ENCODE measurements at places on chromosomes 2 and 18. TPM values are rescaled to one million over a fixed set of nuclear protein-coding genes. Genes with fewer than 3 reads are reported as not detected.

- DNase-seq, result no peak
Observed at GRCh38 chr2:233163486-233164103, 87.9 kb upstream of the ATG16L1 start.

DNA sequence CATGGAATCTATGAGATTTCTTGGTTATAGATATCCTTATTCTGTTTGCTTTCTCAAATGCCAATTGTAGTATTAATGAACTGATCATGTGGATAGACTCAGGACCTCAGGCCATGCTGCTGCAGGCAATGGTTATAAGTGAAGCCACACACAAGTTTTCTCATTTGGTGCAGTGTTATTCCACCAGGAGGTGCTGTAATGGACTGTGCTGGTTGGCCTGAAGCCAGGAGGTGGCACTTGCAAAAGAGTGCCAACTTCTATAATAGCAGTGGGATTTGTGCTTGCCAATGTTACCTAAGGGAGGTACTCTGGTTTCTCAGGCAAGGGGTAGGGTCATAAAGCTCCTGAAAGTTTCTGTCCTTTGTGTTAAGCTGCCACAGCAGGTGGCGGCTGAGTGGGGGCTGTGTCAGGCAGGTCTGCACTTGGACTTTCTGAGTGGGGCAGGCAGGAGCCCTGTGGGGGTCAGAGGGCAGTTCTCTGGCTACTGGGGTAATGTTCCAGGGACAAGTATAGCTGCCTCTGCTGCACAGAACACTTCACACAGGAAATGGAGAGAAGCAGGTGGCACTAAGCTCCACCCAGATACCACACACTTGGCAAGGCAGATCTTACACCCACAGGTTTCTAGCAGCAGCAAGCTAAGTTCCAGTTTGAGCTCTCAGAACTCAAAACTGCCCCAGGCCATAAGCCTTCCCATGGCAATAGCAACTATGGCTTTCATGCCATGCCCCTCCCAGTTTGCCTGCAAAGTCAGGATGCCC is 352.6 kb upstream of the CWC22 start:
- DNase-seq, result peak; percentile 12

DNA sequence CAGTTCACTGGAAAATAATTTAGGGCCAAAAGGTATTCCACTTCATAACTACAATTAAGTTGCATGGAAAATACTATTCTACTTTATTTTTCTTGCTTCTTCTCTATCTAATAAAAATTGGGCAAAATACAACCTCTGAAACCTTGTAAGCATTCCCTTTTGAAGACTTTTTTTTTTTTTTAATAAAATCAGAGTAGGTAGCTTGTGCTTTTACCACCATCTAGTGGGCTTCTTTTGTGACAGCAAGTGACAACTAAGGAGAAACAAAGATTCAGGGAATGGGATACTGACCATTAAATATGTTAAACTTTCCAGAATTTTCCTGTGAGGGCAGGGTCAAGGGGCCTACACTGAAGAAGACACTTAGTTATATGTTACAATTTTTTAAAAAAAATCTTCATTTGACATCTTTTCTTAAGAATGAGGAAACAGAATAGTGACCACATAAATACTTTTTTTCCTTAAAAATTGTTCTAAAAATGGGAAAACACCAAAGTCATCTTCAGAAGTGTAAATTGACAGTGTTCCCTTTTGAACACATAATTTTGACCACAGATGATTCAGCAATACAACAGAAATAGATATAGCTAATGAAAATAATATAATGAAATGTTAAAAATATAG is 1183.2 kb upstream of the ACVR2A start:
- DNase-seq, result no peak

DNA sequence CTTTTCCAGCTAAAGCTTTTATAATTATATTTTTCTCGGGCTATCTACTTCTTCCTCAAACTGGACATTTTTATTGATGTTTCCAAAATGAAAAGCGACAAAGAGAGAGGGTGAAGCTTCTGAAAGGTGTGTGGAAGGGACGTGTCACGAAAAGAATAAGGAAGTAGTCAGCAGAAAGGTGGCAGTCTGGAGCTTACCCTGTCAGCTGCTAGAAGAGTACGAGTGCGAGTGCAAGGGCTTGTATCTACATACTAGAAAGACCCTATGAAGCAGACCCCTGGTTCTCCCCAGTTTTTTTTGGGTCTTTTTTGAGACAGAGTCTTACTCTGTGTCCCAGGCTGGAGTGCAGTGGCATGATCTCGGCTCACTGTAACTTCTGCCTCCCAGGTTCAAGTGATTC is 14.6 kb downstream of the FHL2 start:
- no peak for DNase-seq

DNA sequence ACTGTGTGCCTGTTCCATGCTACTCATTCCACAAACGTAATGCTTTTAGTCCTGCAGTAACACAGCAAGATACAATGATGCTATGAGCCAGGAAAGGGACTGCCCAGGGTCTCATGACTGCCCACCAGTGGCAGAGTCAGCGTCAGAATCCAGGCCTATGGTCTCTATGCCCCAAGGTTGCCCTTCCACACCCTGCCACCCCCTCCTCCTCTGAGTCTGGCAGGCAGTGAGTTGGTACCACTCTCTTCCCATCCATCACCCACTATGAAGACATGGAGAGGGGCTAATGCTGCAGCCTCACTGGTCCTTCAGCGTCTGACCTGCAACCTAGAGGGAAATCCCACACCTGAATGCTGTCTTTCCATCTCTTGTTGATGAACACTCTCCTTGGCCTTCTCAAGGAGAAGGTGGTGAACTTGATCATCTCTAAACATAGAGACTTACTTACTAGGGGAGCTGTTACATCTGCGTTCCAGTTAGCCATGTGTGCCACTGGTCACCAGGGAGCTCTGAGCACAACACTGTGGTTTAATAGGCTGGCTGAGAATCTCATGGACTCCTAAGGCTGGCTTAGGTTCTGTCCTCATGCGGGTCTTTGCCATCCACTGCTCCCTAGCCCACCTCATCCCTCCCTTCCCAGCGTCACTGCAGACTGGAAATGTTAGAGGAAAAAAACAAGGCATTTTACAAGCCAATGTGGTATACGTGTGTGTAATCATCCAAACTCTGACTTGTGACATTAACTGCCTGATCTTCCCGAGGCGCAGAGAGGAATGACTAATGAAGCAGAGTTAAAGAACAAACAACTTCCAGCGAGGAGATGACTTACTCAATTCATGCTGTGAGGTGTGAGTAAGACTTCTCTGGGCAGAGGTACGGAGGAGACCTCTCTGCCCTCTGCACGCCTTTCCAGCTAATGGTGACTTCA is 28.8 kb downstream of the STEAP3 start:
- no peak for DNase-seq

GRCh38 chr2:990970-991369 is 40.3 kb downstream of the SNTG2 start:
- DNase-seq, result no peak

DNA sequence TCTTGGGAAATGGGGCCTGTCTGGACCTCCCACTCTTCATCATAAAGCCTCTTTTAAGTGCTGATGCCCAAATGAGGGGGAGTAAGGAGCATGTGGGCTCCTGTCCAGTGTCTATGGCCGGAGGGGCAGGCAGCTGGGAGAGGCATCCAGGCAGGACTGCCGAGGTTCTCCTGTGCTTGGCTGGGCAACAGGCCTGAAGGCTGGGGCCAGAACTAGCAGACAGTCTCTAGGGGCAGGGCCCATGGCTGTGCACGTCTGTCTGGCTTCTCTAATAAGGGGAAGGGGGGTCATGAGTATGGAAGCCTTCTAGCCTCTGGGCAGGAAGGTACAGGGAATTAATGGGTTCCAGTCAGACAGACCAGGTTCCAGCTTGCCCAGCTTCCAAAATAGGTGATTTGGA is 128.6 kb downstream of the SMAD2 start:
- DNase-seq, result no peak

- DNase-seq, result no peak
Observed at GRCh38 chr2:3512086-3512485, 7.2 kb downstream of the ADI1 start.

DNA sequence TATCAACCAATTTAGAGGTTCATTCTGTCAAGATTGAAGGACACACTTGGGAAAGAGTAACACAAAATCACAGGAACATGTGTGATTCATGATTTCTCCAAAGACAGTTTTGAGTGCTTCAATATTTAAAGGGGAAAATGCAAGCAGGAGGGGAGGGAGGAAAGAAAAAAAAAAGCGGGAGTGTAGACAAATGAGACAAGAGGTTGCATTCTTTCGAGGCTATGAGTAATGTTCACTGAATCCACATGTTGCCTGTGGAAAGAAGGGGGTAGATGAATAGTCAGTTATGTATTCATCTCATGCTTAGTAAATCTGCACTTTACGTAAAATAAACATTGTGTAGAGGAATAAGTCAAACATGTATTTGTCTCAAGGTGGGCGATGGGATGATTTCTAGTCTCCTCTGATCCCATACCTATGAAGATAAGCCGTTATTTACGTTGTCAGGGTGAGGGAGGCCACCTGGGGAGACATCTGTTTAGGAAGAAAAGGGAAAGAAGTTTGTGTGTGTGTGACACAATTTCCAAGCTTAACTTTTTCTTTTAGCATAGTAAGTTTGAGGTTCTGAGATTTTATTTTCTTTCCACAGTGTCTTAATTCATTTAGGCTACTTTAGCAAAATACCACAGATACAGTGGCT is 211.0 kb upstream of the ZC3H15 start:
- no peak for DNase-seq

GRCh38 chr2:161480123-161480522 is 64.0 kb downstream of the TBR1 start:
- no peak for DNase-seq

DNA sequence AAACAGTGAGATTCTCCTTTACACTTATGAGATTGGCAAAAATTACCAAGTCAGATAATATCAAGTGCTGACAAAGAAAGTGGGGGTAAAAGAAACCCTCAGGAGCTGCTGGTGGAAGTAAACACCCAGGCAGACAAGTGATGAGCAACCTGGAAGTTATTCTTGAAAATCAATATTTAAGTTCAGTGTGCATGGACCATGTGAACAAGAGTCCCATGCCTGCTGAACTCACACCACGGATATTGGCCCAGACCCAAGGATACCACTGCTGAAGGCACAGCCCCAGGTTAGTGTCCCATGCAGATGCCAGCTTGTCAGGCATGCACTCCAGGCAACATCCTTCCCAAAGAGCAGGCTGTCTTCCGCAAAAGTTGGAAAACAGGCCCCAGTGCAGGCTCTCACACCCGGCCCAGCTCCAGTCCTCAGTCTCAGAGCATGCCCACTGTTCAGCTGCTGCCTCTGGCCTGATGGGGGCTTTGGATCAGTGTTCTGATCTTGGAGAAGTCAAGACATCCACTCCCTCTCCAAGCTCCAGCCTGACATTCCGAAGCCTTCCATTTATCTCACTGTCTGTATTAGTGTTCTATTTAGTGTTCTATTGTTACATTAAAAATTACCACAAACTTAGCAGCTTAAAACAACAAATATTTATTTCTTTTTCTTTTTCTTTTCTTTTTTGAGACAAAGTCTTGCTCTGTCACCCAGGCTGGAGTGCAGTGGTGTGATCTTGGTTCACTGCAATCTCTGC is 70.0 kb downstream of the HS1BP3 start:
- DNase-seq, result no peak

GRCh38 chr18:8681196-8681595 is 24.2 kb upstream of the MTCL1 start:
- no peak for DNase-seq

- no peak for DNase-seq
Observed at GRCh38 chr18:29226213-29226612, 1049.3 kb upstream of the CDH2 start.

DNA sequence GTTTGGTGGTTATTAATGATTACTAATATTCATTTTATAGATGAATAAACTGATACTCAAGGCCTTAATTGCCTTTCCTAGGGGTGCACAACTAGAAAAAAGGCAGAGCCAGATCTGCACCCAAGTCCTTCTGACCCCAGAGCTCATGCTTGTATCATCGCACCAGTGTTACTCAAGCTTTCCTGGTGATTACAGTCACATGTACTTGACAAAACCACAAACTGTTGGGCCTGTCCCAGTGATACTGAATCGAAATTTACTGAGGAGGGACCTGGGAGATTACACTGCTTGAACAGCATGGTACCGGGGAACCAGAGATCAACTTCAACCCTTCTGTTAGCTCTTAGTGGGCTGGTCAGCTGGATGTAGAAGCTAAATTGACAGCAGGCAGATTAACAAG is 33.7 kb downstream of the FASTKD2 start:
- no peak for DNase-seq

DNA sequence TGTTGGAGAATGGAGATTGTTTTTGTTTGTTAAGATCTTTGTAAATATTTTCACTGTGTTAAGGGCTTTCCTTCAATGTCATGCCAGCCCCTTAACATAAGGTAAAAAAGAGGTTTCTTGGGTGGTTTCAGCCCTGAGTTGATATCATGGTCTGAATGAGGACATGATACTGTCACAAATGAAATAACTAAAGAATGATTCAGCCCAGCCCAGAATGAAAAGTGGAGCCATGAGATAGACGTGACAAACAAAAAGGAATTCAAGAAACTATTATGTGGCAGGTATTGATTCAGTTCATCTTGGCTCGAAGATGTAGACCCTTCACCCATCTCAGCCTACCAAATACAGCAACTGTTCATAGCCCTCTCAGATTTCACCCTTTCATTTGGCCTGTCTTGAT is 88.6 kb upstream of the TTN start:
- no peak for DNase-seq

DNA sequence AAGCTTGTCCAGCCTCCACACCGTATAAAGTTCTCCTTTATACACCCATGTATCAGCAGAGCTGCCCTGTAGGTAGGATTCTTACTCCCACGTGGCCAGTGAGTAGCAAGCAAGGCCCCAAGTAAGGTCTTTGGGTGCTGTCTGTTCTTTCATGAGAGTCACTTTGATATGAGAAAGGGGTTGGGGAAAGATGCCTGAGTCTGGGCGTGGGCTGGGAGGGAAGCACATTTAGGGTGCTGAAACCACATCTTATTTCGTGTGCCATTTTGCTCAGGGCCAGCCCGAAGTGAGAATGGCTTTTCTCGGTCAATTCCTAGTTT is 436 bp upstream of the ITPRIPL1 start:
- DNase-seq, result peak; percentile 69

DNA sequence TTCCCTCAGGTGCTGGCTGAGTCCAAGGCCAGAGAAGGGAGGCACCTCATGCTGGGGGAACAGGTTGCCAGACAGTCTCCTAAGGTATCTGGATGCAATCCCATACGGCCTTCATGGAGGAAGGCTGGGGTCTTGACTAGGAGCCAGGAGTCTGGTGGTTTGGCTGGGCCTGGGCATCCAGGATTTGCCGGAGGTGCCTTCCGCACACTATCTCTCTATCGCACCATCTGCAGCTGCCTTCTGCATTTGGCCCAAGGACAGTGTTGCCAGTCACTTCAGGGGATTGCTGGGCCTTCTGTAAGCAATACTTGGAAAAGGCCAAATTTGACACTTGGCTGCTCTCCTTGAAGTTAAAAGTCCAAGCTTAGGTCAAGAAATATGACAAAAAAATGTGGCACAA is 327.2 kb downstream of the EN1 start:
- no peak for DNase-seq

The PLCD4 gene
- total RNA-seq, result 0.49 TPM

The SDC1 gene
- total RNA-seq, result 0.11 TPM

The AFF3 gene
- 3.1 TPM for total RNA-seq

The ATP6V1B1 gene
- total RNA-seq, result not detected

The RPRD1A gene
- 31.9 TPM for total RNA-seq

The CNDP1 gene
- total RNA-seq, result not detected

The PCARE gene
- not detected for total RNA-seq

The STK39 gene
- 32.8 TPM for total RNA-seq

The TLX2 gene
- 0.16 TPM for total RNA-seq

The EGR4 gene
- 0.11 TPM for total RNA-seq

The FAM124B gene
- total RNA-seq, result not detected

The MAIP1 gene
- 31.9 TPM for total RNA-seq
